ENCODE measurements at places on chromosomes 16 and 17.

DNA sequence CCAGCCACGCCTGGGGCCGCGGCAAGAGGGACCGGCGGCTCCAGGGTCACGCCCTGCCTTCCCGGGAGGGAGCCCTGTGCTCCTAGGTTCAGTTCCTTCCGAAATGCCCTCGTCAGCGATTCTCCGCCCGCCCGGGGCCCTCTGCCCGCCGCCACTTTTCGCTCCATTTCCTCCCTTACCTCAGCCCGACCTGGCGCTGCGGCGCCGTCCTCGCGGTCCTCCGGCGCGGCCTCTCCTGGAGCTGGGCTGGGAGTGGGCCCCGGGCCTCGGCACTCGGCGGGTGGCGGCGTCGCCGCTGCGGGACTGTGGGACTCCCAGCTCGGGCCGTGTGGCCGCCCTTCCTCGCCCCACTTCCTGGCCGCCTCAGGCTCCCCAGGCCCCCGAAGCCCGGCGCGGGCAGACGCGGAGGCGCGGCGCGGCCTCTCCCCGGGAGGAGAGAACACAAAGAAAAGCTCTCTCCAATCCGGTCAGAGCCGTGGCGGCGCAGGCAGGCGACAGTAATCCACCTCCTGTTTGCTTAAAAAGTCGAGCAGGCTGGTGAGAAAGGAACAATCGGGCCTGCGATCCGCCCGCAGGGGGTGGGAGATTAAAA, 1.6 kb downstream of the BAHCC1 start:
- DNase-seq, result peak; percentile 66

DNA sequence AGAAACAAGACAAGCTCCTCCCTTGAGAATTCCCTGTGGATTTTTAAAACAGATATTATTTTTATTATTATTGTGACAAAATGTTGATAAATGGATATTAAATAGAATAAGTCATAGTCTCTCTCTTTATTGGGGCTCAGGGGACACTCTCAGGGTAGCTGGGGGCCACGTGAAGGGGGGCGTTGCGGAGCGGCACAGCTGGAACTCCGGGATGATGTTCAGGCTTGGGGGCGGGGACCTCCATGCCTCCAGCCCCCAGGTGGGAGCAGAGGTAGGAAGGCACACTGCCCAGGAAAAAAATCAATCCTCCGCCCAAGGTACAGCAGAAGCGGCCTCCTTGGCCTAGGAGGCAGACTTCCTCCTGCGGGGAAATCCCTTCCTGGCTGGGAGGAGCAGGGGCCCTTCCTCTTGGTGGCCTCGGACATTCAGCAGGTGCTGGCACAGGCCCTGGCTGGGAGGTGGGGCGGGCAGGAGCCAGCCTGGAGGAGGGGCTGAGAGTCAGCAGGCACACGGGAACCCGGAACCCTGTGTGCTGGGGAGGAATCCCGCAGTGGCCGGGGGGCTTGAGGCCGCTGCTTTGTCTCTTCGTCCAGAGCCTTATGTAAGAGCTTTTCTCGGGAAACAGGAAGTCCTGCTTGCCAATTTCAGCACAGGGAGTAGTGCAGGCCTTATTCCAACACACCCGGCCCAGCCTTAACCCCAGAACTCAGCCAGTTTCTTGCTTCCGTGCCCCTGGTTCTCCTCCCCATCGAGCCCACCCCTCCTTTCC, 591 bp upstream of the TNFSF13 start:
- peak; percentile 66 for DNase-seq

DNA sequence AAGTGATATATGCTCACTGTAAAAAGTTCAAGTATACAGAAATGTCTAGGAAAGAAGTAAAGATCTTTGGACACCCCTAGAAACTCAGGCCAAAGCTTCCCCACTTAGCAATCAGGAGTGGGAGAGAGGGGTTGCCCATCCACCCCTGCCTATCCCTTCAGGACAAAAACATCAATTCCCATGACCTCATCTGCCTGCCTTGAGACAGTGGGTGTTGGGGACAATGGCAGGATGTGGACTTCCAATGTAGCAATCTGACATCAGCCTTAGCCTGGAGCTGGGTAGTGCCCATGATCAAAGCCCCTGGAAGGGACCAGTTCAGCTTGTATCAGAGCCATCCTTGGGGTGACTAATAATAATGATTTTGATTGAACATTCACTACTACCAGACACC, 18.1 kb downstream of the ITPRIPL2 start:
- peak; percentile 45 for DNase-seq

DNA sequence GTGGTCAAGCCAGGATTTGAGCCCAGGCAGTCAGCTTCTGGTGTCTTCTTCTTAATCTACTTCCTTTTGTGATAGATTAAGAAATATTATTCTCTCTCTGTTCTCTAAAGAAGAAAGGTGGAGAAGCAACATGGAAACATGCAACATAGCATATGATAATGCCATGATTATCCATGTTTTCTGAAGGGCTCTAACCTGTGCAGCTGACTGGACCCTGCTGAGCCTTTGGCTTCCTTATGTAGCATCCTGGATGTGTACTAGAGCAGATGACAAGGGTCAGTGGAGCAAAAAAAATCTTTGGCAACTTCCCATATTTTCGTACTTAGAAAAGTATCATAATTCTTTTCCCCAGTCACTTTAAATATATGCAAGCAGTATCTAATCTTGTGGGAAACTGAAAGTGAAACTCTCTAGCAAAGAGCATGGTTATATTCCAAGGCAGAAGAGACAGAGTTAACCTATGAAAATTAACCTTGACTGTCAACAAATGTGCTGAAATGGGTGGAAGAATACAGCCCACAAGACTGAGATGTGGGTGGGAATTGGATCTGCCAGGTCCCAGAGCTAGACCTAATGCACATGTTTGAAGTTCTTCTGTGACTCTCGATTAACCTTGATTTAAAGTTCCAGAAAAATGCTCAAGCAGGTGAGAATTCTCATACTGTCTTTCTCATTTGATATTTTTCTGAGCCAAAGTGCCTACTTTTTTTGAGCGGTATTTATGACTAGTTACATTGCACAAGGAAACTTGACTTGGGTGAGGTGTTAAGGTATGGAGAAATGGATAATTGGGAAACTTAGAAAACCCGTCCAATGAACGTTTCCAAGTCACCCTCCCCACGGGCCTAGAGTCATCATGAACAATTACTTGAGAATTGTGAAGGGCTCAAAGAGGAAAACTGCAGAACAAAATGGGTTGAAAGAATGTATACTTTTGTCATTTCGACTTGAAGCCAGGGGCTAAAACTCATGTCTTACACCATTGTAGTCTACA, 248.6 kb downstream of the FTO start:
- DNase-seq, result no peak

DNA sequence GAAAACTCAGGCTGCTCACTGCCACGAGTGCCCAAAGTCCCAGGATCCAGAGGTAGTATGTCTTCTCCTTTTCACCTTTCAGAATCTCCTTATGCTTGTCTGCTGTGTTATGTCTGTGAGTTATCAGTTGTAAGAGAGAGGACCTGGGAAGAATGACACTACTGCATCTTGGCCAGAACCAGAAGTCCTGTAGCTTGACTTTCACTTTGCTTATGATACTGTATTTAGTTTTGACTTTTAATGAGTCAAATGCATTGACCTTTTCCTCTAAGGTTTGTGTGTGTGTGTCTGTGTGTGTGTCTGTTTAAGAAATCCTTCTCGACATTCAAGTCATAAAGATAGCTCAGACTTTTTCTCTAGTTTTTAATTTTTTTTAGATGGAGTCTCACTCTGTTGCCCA, 43.4 kb downstream of the BMERB1 start:
- no peak for DNase-seq

DNA sequence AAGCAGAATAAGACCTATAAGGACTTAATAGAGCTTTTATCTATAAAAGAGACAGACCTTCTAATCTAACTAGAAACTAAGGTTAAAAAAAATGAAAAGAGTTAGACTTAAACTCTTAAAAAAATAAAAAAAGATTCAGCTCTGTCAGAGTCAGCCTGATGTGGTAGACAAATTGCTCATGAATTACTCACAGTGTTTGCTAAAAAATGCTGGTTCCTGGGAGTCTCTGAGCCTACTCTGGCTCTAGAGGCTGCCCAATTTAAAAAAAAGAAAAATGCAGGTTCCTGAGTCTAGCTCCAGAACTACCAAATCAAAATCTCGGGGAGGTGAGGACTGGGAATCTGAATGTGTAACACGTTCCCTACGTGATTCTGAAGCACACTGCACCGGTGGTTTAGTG, 18.1 kb downstream of the SOST start:
- no peak for DNase-seq

GRCh38 chr16:79758615-79759346, 158.2 kb upstream of the MAF start:
- DNase-seq, result no peak

- DNase-seq, result no peak
Observed at GRCh38 chr17:79670537-79671084, 59.8 kb upstream of the RBFOX3 start.

DNA sequence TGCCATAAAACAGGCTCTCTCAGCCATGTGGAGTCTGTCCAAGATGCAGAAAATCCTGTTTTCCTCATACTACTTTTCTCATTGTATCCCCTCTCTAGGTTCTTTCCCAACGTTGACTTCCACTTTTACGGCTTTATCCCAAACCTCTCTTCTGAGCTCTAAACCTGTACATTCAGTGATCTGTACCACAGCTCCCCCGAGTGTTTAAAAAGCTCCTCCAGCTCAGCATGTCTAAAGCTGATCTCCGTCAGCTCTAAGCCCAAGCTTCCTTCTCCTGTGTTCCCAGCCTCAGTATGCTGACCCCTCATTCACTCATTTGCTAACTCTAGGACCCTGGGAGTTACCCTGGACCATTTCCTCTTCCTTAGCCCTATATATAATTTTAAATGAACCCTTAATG, 144.6 kb downstream of the DNAH9 start:
- DNase-seq, result no peak

DNA sequence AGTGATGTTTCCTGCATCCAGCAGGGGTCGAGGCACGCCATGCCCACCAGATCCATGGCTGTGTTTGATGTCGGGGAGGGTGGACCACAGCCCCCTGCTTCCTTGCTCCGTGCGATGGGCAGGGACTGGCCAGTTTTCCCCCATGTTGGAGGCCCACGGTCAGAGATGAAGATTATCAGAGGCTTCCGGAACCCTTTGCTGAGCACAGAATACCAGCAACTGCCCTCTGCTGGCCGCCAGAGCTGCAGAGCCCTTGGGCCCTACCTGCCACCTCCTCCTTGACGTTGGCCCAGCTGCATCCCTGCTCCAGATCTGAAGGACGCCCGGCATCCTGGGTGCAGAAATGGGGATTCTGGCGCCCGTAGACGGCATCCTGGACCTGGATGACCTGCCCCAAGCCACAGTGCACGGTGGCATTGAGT, 23.7 kb upstream of the BCO1 start:
- DNase-seq, result peak; percentile 21

DNA sequence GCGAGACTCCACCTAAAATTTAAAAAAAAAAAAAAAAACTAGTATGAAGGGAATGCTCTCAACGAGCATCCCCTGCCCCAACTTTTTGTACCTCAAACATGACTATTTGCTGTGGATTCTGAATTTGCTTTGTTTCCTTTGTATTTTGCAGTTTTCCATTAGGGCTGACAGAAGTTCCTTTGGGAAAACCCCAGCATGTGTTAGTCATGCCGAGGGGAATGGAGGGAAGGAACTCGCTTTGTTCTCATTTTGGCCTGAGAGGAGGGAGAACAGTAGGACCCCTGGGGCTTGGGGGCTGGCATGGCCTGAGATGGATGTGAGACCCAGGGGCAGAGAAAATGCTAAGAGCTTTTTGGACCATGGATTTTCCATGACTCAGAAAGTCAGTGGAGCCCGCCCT, 20.5 kb downstream of the KRT9 start:
- no peak for DNase-seq

- DNase-seq, result no peak
Observed at GRCh38 chr17:73215447-73215846, 22.6 kb downstream of the COG1 start.

GRCh38 chr16:89015271-89015859, 38.4 kb upstream of the CBFA2T3 start:
- no peak for DNase-seq

- no peak for DNase-seq
Observed at GRCh38 chr16:47045023-47045422, 71.5 kb upstream of the DNAJA2 start.

GRCh38 chr16:70527315-70527996, 3.8 kb downstream of the SF3B3 start:
- no peak for DNase-seq

GRCh38 chr17:4566785-4567184, 6.4 kb upstream of the GGT6 start:
- peak; percentile 70 for DNase-seq

DNA sequence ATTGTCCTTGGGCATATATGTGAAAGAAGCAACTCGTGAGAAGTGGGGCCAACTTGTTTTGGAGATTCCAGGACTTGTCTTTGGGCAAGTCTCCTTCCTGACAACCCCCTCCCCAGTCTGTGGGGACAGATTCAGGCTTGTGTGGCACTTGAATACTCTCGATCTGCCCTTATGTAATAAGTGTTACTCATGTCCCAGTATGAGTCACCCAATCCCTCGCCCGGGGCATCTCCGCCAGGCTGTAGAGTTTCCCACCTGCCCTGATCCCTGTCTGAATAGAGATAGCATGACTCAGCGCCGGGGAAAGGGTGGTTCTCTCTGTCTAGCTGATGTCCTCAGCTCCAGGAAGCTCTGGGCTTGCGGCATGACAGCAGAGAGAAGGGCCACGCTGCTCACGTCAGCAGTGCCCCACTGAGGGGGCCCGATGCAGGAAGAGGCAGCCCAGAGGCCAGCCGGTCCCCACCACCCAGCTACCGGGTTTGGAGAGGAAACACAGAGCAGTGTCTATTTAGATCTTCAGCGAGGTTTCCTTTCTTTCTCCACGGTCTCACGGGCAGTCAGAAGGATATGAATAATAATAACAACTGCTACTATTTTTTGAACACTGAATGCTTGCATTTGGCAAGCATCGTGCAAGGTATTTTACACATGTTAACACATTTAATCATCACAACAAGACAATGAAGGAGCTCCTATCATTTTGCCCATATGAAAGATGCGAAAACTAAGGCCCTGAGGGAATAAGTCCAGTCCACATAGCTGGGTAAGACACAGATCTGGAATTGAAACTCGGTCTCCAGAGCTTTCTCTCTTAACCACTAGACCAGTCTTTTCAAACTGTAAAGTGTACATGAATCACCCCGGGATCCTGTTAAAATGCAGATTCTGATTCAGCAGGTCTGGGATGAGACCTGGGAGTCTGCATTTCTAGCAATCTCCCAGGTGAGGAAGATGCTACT, 426.7 kb upstream of the MAF start:
- DNase-seq, result peak; percentile 15

- no peak for DNase-seq
Observed at GRCh38 chr17:77304746-77305473, 164.1 kb downstream of the SEC14L1 start.

DNA sequence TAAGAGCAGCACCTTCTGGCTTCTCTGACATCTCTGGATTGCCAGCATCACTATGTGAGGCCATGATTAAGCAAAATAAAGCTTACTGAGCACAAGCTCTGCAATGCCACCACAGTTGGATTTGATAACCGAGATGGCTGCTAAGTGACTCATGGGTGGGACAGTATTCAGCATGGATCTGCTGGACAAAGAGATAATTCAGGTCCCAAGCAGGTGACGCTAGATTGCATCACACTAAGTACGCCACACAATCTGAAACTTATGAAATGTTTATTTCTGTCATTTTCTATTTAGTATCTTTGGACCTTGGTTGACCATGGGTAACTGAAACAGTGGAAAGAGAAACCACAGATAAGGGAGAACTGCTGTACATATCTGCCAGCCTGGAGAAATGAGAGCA, 27.4 kb downstream of the CDRT15 start:
- no peak for DNase-seq

Data from endothelial cell (in vitro differentiated cells).